Dermis microvascular lymphatic vessel endothelial cell (primary cell): ENCODE measurements at places on chromosomes 12 and 14.

- peak; percentile 88 for DNase-seq
Measured at GRCh38 chr12:104303538-104304151, at the start of gene EID3. Gene EID3 (plus strand): TSS chr12:104303739. CDS start chr12:104303935, 196 bp downstream.

- DNase-seq = peak; percentile 100
Measured at GRCh38 chr12:6273541-6274230, 36.8 kb upstream of the PLEKHG6 start.

DNA sequence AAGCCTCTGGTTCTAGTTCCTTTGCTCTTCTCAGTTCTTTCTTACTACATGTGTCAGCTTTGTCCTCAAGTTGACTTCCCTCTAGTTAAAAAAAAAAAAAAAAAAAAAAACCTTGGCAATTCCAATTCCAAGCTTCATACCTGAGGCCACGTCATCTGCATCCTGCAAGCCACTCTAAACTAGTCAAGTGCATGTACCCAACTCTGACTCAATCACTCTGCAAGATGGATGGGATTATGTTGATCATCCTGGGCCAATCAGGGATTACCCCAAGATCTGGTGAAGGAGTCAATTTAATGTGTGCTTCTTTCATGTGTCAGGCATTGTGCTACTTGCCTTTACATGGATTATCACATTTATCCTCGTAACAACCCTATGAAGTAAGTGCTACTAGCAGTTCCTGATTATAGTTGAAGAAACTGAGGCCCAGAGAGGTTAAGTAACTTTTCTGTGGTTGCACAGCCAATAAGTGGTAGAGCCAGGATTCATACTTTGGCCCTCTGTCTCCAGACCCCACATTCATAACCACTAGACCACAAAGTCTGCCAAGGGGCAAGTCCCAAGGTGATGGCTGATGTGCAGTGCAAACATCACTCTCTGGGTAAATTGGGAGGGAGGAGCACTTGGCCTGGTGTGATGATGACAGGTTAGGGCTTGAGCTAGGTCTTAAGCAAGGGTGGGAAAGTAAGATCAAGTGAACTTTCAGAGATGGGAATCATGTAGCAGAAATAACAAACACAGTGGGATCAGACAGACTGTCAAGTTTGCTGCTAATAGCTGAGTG lies 17.3 kb upstream of the CCND2 start:
- no peak for DNase-seq

GRCh38 chr14:75968456-75968855 lies 13.3 kb downstream of the TGFB3 start:
- no peak for DNase-seq

- no peak for DNase-seq
Measured at GRCh38 chr12:16520328-16520727, 85.6 kb downstream of the LMO3 start.
